ENCODE measurements at places on chromosomes 3 and 15.
A peak's percentile ranks its signal among the peaks of the same experiment; 100 is the strongest.

DNA sequence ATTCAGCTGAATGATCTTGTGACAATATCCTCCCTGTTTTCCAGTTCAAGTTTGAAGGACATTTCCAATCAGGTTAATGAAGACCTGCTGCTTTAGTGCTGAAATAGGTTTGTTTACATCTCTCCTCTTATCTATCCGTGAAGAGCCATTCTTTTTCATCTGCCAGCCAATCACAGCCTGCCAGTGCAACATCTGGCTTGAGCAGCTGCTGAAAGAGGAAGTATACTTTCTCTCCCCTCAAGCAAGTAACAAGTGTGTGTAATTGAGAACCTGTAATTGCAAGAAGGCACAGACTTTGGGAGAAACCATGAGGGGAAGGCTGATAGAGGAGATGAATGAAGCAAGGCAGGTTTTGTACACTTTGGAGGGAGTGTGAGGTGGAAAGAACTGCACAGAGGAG is 404.3 kb downstream of the AGBL1 start:
- no peak for DNase-seq

DNA sequence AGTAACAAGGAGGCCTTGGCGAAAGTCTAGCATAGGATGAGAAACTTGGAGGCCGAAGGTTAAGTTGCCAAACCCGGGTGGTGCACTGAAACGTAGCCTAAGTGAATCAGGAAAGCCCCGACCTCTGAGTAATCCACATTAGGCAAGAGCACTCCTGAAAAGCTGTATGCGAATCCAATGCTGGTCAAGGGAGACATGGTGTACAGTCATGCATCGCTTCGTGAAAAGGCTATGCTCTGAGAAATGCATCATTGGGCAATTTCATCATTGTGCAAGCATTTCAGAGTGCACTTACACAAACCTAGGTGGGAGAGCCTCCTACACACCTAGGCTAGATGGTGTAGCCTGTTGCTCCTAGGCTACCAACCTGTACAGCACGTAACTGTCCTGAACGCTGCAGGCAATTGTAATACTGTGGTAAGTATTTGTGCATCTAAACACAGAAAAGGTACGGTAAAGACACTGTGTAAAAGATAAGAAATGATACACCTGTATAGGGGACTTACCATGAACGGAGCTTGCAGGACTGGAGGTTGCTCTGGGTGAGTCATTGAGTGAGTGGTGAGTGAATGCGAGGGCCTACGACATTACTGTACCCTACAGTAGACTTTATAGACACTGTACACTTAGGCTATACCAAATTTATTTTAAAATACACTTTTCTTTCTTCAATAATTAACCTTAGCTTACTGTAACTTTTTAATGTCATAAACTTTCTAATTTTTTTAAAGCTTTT is 222.5 kb downstream of the SHQ1 start:
- no peak for DNase-seq

- no peak for DNase-seq
Observed at GRCh38 chr3:19961960-19962359, 15.1 kb downstream of the RAB5A start.

GRCh38 chr15:43347114-43347513 is 16.7 kb upstream of the LCMT2 start:
- DNase-seq = no peak

GRCh38 chr15:60681353-60681752 is 202.4 kb upstream of the ICE2 start:
- no peak for DNase-seq

DNA sequence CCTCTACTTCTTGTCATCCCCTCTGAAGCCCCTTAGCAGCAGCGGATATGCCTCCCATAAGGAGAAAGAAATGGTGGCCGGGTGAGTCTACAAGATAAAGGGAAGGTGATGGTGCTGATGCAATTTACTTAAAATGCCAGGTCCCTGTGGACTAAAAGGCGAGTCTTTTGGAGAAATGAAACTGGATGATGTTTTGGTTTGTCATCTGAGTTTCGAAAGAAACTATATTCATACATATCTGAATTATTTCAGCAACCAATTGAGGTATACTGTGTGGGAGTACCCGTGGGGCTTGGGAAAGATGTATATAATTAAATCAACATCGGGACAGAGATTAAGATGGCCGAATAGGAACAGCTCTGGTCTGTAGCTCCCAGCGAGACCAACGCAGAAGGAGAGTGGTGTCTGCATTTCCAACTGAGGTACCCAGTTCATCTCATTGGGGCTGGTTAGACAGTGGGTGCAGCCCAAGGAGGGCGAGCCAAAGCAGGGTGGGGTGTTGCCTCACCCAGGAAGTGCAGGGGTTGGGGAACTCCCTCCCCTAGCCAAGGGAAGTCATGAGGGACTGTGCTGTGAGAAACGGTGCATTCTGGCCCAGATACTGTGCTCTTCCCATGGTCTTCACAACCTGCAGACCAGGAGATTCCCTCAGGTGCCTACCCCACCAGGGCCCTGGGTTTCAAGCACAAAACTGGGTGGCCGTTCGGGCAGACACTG is 210.6 kb upstream of the CHRM5 start:
- DNase-seq = no peak

DNA sequence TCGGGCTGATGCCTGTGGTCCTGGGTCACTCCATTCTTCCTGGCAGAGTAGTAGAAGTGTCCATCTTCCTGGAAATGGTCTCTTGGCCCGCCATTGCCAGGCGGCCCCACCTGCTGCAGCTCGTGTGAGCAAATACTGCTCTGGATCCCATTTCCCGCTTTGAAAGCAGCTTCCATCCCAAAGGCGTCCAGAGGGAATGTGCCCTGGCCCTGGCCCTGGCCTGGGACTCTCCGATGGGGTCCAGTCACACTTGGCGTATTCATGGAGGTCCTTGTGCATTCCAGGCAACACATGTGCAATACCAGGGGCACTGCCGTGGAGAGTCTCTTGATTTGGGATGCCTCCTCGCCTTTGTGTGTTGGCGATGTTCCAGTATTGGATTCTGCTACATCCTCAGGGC is 111.1 kb downstream of the SNRPN start:
- DNase-seq = no peak

- no peak for DNase-seq
Observed at GRCh38 chr3:11556851-11557644, 86.7 kb downstream of the VGLL4 start.

DNA sequence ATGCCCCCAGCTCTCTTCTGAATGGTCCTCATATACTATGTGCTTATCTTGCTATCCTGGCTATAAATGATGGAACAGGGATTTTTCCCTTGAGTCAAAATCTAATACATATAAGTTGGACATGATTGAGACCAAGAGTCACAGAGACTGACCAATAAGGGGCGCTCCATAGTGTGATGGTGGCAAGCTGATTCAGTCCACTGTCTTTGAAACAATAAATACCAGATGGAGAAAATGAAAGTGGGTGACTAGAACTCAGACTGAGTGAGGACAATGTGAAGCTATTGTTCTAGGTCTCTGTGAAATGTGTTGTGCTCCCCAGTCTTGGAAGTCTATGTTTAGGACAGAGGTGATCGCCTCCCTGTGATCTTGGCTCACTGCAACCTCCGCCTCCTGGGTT is 10.6 kb upstream of the FSTL1 start:
- DNase-seq = no peak

GRCh38 chr15:91981821-91982800 is 128.6 kb downstream of the SLCO3A1 start:
- DNase-seq = no peak

DNA sequence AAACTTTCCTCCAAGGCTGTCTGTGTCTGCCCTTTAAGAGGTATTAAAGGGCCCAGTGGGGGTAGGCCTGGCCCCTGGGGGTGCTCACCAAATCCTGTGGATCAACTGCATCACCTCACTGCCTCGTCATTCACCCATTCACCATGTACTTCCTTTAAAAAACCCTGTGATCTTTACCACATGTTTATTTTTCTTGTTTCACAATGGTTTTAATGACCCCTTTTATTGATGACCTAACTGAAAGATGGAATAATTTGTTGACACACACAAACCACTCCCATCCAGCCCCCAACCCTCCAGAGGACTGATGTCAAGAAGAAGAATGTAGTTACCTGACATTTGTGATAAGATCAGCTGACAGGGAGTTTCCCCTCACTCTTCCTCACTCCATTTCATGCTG is 40.8 kb downstream of the KCNAB1 start:
- DNase-seq = no peak

- DNase-seq = no peak
Observed at GRCh38 chr15:38325648-38325990, 73.0 kb downstream of the SPRED1 start.

DNA sequence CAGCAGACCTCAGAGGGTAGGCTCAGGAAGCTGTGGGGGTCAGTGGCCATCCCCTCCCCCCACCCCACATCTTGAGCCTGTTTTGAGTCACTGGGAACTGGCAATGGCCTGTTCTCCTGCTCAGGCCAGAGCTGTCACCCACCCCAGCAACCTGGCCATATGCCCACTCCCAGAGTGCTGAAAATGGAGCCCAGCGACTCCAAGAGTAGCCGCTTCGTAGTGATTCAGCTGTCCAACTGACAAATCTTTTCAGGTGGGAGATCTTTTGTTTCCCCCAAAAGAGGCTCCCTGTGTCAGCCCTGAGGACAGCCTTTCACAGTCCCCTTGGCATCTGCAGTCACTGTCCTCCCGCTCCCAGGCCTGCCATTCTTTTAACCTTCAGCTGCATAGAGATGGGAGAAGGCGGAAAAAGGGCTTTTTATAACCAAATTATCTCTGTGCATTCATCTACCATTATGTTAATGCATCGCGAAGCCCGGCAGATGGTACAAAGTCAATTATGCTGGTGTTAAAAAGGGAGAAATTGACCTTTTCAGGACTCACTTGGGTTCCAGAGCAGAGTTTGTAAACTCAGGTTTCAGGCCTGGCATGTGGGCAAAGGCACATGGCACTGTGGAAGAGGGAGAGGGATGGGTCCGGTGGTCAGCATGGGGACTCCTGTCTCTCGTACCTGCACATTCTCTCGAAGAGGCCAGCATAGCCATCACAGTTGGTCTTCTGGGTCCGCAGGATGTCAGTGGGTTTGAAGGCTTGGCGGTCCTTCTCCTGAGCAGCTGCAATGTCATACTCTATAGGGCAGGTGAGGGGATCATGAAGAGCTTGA is 32.1 kb downstream of the KY start:
- peak; percentile 9 for DNase-seq

DNA sequence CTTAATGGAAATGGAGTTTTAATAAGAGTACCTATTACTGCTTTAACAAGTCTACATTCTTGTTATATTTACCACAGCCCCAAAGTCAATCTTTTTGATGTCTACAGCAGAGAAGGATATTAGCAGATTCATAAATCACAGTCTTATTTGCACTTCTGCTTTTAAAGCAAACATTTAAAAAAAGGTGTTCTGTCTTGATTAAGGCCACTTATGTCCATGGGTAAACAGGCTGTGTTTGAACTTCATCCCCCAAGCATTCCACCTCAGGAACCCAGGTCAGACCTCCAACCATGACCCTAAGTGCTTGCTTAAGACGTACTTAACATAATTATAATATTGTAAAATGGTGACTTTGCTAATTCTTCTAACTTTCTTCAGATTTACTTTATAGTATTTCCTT is 113.4 kb downstream of the CMSS1 start:
- no peak for DNase-seq

DNA sequence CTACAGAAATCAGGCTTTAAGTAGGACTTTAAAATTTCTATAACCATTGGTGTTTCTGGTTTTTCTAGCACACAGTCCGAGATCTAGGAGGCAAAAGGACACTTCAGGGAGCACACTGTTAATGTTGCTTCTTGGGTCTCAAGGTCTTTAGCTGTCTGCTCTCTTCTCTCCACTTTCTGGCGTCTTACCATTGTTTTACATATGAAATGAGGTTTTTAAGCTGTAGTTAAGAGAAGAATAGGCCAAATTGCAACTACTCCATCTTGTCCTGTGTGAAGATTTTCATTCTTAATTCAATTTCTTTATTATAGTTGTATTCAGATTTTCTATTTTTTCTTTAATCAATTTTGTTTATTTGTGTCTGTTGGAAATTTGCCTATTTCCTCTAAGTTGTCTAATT is 151.4 kb downstream of the WNT7A start:
- no peak for DNase-seq

GRCh38 chr3:60277361-60277800 is 973.9 kb downstream of the FHIT start:
- DNase-seq = no peak

DNA sequence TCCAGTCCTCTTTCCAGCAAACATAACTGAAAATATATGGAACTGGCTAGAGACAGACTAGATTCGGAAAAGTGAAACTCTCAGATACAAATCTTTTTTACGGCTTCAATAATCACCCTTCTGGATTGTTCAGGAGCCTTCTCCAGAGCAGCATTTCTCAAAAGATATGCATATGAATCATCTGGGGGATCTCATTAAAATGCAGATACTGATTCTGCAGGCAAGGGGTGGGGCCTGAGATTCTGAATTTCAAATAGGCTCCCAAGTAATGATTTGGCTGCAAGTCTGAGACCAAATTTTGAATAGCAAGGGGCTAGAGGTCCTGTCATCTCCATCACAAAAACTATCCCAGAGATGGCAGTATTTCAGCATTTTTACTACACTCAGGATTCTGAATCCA is 165.4 kb downstream of the CTNNB1 start:
- no peak for DNase-seq

DNA sequence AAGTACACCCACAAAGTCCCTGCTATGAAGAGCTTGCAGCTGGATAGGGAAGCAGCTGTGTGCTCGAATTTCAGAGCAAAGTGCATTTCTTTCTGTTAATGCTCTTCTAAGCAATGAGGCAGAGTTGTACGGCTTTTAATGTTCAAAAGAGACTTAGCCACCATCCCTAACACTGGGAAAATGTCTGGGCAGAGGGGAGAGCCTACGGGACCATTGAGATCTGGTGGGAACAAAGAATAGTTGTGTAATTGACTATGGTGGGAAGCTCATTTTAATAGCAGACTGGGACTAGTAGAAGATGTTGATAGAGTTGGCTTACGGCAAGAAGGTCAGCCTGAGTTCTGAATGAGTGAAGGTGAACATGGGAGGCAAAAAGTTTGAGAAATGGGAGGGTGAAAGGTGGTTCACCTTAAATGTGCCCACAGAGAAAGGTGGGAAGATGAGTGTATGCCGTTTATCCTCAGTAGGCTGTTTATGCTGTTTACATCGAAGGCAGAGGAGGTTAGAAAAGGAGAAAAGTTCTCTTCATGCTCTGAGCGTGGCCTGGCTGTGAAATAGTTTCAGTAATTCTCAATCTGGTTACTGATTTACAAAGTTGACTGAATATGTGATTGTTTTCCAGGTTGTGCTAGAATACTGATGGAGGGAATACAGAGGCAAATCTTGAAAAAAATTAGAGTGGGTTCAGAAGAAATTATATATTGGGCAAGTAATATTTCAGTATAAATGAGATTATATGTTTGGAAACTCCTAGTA is 22.9 kb upstream of the UTS2B start:
- DNase-seq = no peak

- DNase-seq = no peak
Observed at GRCh38 chr3:197882586-197882985, 67.4 kb upstream of the RPL35A start.

GRCh38 chr15:61050844-61051568 is 178.1 kb downstream of the RORA start:
- DNase-seq = no peak

GRCh38 chr3:117408811-117409210 is 699.2 kb downstream of the TUSC7 start:
- DNase-seq = no peak

- DNase-seq = no peak
Observed at GRCh38 chr15:67865331-67865730, 25.5 kb upstream of the RNU6-1 start.
